HFF-Myc (cell line): ENCODE measurements at places on chromosomes 5 and 9.

DNA sequence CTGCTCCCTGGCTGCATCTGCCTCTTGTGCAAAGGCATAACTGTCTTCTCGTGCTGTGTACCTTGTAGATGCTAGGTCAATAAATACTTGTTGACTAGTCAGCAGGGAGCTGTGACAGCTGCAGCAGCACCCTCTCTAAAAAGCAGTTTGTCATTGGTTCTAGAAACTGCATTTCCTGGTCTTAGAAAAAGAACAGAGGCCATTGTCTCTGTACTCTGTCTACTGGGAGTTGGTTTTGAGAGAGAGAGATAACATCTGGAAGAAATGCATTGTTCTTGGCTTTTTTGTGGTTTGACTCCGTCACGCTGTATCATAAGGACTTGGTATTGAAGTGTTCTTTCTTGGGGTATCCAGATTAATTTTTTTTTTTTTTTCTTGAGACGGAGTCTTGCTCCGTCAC, 32.3 kb downstream of the SH3GLB2 start:
- DNase-seq, result no peak

- DNase-seq, result no peak
These were observed 25.3 kb downstream of the DAP start for GRCh38 chr5:10735569-10736276.

GRCh38 chr9:133148199-133149129, 15.2 kb downstream of the GBGT1 start:
- no peak for DNase-seq

GRCh38 chr5:139273322-139273571, 20.3 kb upstream of the MATR3 start:
- DNase-seq, result no peak

GRCh38 chr5:80711938-80712337, 57.2 kb upstream of the DHFR start:
- peak; percentile 30 for DNase-seq

DNA sequence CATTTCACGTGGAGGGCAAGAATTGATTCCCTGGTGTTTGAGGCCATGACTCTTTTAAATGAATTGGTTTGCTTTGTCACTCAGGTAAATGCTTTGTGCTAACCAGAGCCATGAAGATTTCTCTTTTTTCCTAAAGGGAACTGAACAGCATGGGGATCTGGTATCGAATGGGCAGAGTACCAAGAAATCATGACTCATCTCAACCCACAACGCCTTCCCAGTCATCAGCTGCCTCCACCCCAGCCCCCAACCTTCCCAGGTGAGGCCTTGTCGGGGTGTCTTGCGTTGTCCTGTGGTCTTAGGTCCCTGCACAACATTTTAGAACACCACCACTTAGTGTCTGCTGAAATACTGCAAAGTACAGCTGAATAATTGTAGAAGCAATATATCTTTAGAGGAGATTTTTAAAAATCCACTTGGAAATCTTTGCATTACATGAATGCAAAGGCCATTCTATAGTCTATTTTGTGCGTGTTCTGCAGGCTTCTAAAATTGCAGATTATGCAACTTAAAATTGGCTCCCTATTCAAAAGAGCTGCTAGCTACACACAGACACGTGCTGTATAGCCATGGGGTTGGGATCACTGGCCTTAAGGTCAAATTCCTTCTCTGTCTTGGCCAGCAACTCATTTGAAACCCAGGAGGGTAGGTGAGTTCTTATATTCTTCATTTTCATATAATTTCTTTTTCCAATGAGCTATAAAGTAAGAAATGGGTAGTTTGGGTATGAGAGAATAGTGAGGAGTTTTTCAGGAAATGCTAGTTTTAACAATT, 69.0 kb downstream of the MVB12B start:
- peak; percentile 55 for DNase-seq

DNA sequence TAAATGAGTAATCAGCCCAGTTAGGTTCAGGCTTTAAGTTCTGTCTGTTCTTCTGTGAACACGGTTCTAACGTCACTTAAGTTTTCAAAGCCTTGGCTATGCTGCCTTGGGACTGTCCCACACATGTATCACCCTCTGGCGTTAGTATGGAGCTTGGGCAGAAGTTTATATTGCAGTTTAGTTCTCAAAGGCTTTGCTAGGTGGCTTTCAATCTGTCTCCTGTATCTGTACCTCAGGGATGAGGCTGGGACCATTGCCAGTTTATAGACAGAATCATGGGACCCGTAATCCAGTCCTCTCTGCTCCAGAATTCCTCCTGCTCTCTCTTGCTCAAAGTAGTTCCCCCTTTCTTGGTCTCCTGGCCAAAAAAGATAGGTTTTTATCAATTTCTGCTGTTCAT, 12.1 kb downstream of the C9orf40 start:
- no peak for DNase-seq

- DNase-seq, result no peak
These were observed 234.5 kb downstream of the PAPPA start for GRCh38 chr9:116387934-116388698.

- DNase-seq, result no peak
These were observed 1.9 kb upstream of the RACK1 start for GRCh38 chr5:181245427-181246275.

DNA sequence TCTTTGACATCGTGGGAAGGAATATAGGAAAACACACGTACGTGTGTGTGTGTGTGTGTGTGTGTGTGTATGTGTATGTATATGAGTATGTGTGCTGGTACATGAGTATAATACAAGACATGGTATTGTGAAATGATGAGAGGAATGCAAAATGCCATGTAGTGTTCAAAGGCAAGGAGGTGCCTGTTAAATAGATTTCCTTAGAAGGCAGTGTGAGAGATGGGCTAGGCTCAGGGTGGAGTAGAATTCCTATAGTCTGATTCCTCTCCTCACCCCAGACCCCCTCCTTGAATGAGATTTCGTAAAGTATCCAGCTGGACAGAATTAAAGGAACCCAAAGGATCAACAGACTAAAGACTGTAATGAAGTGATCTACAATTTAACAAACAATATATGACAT, 11.1 kb downstream of the GPR21 start:
- peak; percentile 21 for DNase-seq

- no peak for DNase-seq
These were observed 13.5 kb upstream of the NDFIP1 start for GRCh38 chr5:142095035-142095434.

- no peak for DNase-seq
These were observed 138.6 kb downstream of the GNAQ start for GRCh38 chr9:77892955-77893514.

GRCh38 chr5:171849585-171850323, 64.1 kb downstream of the SMIM23 start:
- DNase-seq, result no peak

DNA sequence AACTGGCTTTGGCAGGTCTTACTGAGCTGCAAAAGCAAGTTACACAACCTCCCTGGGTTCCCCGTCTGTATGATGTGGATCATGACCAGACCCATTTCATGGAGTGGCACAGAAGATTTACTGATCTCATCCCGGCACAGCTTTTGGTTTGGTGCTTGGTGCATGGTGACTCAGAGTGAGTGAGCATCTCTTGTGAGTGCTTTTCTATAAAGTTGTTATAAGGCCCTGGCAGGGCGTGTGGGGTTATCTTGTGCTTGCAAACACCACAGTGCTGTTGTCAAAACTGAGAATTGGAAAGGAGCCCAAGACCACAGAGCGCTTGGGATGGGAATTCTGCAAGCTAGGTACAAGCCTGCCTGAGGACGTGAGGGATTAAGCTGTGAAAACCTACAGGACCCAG, 425.2 kb downstream of the GADD45G start:
- DNase-seq, result no peak

DNA sequence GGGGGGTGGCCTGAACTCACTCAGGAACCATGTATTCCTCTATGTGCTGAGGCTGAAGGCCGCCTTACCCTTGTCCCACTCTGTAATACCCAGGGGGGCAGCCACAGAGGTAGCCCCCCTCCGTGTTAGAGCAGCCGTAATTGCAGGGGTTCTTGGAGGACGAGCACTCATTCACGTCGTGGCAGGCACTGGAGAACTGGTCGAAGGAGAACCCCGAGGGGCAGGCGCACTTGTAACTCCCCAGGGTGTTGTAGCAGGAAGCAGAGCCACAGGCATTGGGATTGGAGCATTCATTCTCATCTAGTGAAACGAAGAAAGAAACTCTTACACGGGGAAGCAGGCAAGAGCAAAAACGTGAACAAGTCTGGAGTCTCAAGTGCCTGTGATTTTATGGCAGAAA, 179.8 kb downstream of the SLC12A2 start:
- no peak for DNase-seq

GRCh38 chr9:28921857-28922500, 1348.7 kb upstream of the C9orf72 start:
- no peak for DNase-seq

DNA sequence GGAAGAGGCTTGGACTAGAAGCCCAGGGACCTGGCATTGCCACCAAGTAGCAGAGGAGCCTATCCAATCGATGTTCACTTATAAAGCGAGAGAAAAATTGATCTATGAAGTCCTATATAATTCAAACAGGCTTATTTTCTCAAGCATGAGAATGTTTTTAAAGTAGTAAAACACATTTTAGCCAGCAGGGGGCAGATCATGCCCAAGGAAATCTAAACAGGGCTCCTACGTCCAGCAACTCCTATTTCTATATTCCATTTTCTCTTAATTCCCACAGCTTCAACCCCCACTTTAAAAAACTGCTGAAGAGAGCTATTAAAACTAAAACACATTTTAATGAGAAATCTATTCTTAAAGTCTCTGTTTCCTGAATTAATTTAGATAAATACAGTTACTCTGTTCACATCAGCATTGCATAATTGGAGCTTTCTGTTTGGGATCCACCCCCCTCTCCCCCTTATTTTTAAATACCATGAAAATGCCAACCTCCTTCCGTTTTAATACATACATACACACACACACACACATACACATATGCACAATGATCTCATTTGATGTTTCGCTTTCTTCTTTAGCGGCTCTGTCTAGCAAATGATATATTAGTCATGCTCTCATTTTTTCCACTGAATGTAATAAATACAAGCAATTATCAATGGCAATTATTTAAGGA, 144.9 kb downstream of the MYO10 start:
- DNase-seq, result peak; percentile 32

- DNase-seq, result no peak
These were observed 328.6 kb downstream of the ENC1 start for GRCh38 chr5:74311961-74312360.

- no peak for DNase-seq
These were observed 82.3 kb downstream of the MACIR start for GRCh38 chr5:103340717-103341388.

DNA sequence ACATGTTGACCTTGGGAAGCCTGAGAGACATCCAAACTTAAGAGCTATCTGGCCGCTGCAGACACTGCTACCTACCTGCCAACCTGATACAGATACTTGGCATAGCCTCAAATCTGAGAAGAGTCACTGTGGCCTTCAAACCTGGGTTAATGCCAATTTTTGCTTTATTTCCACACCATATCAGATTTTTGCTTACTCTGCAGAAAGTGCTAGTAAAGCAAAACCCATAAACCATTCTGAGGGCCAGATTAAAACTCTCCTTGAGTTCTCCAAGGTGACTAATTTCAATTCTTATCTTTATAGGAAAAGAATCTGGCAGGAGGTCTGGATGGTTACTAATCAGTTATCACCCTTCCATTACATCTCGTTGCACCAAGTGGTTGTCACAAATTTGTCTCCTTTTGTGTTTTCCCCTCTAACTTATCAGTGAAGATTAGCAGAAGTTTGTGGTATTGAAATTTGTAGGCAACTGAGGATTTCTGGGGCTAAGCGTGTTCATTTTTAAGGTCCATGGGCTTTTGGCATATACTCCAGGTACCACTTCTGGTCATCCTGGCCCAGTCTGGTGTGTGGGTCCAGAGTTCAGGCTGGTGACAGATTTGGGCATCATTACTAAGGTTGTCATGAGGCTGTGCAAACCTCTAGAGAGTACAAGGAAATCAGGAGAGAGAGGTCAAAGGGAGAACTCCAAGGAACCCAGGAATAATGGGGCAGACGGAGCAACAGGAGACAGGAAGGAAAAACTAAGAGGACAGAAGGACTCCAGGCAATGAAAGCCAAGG, 177.9 kb downstream of the TSSK1B start:
- DNase-seq, result no peak

DNA sequence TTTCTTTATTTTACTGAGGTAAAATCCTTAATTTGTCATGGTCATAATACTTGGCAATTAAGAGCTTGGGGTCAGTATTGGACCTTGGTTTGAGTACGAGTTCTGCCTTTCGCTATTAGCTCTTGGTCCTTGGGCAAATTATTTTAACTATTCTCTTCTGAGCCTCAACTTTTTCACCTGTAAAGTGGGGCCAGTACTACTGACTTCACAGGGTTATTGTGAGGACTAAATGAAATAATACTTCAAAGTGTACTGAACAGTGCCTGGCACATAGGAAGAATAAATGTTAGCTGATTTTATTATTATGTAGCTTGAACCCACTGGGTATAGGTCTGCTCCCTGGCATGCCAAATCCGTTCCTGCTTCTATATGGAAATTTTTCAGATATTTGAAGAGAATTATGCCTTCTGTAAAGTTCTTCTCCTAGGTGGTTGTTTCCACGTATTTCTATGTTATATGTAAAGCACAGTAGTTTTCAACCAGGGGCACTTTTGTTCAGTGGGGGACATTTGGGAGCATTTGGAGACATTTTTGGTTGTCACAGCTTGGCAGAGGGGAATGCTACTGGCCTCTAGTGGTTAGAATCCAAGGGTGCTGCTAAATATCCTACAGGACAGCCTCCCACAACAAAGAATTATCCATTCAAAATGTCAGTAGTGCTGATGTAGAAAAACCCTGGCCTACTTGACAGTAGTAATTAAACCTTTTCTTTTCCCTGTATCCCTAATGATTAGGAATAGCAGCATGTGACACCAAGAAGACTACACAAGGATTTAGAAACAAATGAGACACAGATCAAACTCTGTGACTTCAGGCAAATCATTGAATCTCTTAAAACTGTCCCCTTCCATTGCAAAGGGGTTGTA, 4.5 kb downstream of the RCL1 start:
- no peak for DNase-seq

- no peak for DNase-seq
These were observed 47.8 kb upstream of the PWWP2A start for GRCh38 chr5:160166973-160167623.

DNA sequence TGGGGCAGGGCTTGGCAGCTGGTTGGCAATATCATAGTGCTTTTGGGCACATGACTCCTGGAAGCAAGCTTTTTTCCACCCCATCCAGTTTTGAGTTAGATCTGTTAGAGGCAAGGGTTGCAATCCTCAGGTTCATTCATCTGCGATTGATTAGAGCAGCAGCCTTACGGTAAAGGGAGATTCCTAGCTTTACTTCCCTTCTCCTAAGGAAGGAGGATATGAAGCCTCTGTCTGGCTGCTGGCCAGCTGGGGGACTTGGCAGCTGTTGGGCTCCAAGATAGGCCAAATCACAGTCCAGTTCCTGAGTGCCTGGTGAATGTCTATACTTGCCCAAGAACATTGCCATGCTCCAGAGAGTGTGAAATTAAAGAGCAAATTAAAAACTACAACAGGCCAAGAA, 113.4 kb upstream of the CCNH start:
- DNase-seq, result no peak
